ENCODE measurements at places on chromosomes 3 and 15.

GRCh38 chr3:115251509-115251908, 104.4 kb upstream of the ZBTB20 start:
- DNase-seq: no peak

GRCh38 chr3:175941352-175941751, 1082.2 kb downstream of the NAALADL2 start:
- no peak for DNase-seq

DNA sequence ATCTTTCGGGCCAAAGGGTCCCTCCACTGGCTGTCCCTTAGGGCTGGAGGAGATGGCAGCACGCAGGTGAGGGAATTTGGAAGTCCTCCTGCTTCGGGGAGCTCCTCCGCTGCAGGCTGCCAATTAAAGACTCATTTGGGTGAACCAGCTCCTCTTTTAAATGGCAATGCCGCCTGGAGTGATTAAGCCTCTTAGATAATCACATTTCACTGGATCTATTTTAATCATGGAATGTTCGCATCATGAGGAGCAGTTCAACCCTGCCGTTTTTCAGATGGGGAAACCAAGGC, 117.9 kb downstream of the LIPC start:
- DNase-seq: no peak

DNA sequence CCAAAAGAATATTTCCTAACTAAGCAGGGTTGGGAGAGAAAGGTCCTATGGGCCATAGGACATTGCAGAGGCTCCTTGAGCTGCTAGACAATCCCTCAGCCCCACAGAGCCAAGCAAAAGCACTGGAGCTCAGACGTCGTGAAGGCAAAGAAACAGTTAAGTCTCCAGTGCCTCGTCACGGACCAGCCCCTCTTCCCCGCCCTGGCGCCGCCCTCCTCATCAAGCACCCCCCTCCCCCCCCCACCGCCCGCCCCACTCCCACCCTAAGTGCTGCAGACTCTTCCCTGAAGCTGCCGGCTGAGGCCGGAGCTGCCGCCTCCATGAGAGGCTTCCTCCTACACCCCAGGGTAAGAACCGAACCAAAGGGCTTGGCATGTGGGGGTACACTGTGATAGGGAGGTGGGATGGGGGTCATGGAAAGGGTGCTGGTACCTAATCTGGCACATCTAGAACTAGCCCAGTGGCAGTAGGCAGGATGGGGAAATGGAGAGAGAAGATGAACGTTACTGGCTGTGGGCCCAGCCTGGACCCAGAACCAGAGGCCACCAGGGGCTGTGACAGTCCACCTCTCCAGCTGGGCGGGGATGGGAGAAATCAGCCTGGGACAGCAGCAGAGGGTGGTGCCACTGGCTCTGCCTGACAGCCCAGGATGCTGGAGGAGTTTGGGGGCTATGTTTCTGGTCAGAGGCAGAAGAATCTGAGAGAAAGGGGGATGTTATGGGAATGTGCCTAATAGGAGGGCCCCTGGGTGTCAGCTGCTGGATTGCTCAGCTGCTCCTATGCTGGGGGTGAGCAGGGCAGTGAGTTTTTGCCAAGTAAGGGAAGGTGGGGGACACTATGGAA, at the start of gene MAP1A:
TSS of gene MAP1A (plus strand) at position 255 of the 843 bp plus-strand sequence. CDS start 3,866 bp downstream, outside the sequence.
- DNase-seq: no peak

DNA sequence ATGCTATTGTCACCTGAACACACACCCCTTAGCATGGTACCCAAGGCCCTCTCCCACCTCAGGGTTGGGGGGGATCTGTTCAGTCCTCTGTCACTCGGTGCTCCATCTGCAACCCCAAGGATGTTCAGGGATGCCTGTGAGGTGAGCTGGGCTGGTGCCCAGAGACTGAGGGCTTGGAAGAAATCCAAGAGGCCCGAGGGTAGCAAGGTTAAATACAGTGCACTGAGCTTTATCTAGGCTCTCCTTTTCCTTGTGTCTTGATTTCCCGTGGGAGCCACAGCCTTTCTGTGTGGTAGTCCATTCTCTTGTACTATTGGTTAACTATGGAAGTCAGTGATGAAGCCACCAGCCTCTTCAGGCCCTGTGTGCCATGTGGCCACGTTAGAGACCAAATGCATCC, 18.7 kb upstream of the WNT5A start:
- no peak for DNase-seq

DNA sequence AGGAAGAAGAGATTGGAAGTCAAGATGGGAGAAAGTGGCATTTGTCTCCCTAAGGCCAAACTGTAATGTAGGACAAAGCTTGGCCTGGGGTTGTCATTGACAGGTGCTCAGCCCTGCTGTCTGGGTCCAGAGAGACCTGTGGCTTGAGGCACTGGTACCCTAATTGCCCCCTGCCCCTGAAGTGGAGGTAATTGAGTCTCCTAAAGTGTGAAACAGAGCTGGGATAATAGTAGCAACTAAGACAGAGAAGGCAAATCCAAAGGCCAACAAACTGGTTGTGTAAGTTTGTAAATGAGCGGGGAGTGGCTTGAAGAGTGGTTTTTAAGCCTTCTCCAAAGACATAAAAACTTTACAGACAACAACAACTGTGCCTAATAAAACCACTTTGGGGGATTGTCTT, 264.2 kb upstream of the ROPN1 start:
- no peak for DNase-seq

DNA sequence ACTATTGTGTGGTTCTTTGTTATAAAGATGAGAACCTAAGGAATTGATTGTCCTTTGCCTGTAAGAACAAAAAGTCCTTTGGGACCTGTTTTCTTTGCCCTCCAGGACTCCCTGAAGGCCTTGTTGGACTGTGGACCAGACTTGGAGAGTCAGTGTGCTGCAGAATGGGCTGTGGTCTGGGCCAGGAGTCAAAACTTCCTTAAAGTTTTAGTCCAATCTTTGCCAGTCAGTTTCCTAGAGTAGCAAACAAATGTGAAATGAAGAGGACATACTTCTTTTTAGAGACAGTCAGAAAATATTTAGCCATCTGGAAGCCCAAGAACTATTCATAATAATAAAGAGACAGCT, 45.4 kb downstream of the PDE8A start:
- DNase-seq: no peak

All from AG04450 (cell line).